ENCODE measurements at places on chromosomes 7 and 10. TPM values are rescaled to one million over a fixed set of nuclear protein-coding genes. Genes with fewer than 3 reads are reported as not detected.

Gene MET
- 155 TPM for total RNA-seq

- DNase-seq = no peak
Observed at GRCh38 chr7:2521341-2521745, 1.8 kb downstream of the LFNG start.

GRCh38 chr10:125103466-125103865, 56.9 kb downstream of the CTBP2 start:
- no peak for DNase-seq

DNA sequence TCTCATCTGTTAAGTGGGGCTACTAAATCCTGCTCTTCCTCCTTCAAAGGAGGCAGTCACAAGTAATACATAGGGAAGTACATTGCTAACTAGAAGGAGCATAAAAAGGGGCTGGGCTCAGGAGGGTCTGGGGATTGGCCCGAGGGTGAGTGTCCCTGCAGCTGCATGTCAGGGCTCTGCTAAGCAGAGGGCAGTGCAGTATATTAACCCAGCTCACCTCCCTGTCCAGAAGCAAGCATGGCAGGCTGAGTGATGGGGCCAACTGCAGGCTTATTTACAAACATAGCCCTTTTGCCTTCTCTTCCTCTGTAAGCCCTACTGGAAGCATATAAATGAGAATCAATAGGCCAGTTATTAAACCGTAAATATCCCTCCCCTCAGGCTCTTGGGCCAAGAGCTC, 143.2 kb upstream of the PCBD1 start:
- DNase-seq = no peak

Gene UTF1
- not detected for total RNA-seq

All from epithelial cell of proximal tubule (primary cell).